Stimulated activated CD4-positive, alpha-beta T cell treated with anti-CD3 and anti-CD28 coated beads, Interleukin-2, amount 100 ng/mL, for 48 hours (primary cell): ENCODE measurements at places on chromosomes 3 and 15.

DNA sequence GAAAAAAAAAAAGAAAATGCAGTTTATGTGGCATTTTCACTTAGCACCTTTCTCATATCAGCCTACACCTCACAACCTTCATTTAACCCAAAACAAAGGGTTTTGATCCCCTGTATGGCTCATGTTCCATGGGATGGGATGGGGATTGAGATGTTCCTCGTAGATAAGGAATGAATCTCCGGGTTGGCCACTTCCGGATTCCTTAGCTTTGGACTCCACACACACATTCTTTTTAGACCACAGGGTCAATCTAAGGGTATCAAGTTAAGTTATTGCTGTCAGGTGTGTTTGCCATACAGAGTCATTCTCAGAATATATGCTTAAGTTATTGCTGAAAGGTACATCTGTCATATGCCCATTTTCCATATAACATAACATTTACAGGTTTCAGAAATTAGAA, 301.4 kb upstream of the TGFBR2 start:
- DNase-seq, result no peak

DNA sequence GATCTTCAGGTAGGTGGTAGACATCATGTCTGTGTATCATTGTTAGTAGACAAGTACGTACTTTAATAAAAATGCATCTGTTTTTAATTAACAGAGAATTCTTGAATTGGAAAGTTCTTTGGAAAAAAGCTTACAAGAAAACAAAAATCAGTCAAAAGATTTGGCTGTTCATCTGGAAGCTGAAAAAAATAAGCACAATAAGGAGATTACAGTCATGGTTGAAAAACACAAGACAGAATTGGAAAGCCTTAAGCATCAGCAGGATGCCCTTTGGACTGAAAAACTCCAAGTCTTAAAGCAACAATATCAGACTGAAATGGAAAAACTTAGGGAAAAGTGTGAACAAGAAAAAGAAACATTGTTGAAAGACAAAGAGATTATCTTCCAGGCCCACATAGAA, 149.1 kb upstream of the LRRFIP2 start:
- DNase-seq, result no peak

- DNase-seq, result no peak
These were observed 3.3 kb downstream of the COX17 start for GRCh38 chr3:119673875-119674274.

DNA sequence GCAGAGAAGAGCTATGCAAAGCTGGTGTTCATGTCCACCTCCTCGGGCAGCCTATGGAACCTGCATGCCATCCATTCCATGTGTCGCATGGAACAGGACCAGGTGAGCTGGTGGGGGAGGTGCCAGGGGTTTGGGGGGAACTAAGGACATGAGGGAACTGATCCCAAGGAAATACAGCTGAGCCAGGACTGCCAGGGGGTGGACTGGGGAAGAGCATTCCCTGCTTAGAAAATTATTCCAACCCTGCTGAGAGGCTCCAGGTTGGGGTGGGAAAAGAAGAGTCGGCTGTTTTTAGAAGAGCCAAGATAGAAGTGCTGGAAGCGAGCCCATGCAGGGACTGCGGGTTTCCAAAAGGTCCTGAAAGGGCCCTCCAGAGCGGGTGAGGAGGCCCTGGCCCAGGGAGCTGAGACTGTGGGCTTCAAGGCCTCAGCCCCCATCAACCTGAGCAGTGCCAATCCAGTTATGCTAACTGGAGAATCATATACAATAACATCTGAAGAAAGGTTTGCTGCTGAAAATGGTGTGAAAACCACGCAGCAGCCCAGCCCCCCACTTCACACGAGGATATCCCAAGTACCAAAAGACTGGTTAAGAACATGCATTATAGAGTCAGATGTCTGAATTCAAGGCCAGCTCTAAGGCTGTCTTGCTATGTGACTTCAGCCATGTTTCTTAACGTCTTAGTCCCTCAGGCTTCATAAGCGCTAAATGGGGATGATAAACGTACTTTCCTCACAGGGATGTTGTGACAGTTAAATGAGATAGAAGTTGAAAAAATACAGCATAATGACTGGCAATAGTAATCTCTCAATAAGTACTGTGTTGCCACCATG, 7.8 kb downstream of the DISP2 start:
- no peak for DNase-seq
